Fibroblast of skin of back (primary cell): ENCODE measurements at places on chromosomes 6 and 20.

DNA sequence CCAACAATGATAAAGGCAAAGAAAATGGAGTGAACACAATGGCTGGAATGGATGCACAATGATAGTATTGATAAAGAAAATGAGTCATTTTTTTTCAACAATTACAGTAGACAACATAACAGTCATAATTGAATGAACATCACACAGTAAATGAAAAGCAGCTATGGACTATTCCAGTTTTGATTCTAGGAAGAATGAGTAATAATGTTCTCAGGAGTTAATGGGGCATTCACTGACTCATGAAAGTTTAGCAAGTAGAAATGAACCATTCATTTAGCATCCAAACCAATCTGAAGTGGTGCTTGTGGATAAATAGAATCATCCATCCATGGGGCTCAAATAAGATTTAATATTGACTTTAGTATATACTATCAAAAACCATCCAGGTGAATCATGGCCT lies 1029.5 kb upstream of the GJE1 start:
- DNase-seq = peak; percentile 29

- no peak for DNase-seq
These were observed 51.3 kb downstream of the PHF20 start for GRCh38 chr20:35823147-35823546.

DNA sequence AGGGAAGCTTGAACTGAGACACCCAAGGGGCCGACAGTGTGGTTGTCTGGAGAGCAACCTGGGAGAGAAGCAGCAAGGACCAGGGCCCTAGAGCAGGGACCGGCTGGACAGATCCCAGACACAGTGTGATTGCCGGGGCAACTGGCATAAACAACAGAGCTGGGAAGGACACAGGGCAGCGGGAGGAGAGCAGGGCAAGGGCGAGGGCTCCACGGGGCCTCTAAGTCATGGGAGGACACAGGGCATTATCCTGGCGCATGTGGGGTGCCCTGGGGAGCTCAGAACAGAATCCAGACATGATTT lies 31.1 kb upstream of the CCR6 start:
- DNase-seq = no peak

GRCh38 chr20:1898482-1899240 lies 3.5 kb downstream of the SIRPA start:
- no peak for DNase-seq

- peak; percentile 77 for DNase-seq
These were observed 363.3 kb downstream of the KIF16B start for GRCh38 chr20:16209951-16210361.

GRCh38 chr20:5402903-5403531 lies 86.3 kb upstream of the PROKR2 start:
- peak; percentile 5 for DNase-seq

DNA sequence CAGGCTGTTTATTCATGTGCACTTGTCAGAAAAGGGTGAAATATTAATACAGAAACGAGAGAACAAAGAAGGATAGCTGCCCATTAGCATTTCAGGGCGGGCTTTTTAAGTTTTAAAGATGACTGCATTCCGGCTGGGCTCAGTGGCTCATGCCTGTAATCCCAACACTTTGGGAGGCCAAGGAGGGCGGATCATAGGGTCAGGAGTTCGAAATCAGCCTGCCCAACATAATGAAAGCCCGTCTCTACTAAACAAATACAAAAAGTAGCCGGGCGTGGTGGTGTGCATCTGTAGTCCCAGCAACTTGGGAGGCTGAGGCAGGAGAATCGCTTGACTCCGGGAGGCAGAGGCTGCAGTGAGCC lies 130.5 kb downstream of the HFE start:
- DNase-seq = peak; percentile 53

- DNase-seq = no peak
These were observed 14.9 kb upstream of the DDO start for GRCh38 chr6:110430236-110430635.
